ENCODE measurements at places on chromosomes 3 and 15.

- no peak for DNase-seq
Measured at GRCh38 chr3:31724651-31725050, 191.9 kb downstream of the STT3B start.

DNA sequence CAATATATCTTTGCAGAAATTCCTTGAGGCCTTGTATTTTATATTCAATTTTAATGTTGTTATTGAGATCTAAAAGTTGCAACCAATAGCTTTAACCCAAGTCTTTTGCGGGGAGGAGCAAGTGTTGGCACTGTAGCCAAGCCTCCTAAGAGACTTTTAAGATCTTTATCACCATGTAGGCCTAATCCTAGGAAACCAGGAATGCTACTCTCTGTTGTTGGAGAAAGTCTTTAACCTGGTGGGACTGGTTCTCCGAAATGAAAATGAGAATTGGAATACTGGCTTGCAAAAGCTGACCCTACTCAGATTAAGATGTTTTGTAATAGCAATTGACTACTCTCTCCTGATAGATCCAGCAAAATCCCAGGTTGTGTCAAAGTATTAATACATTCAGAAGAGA is 25.8 kb downstream of the SHC4 start:
- no peak for DNase-seq

DNA sequence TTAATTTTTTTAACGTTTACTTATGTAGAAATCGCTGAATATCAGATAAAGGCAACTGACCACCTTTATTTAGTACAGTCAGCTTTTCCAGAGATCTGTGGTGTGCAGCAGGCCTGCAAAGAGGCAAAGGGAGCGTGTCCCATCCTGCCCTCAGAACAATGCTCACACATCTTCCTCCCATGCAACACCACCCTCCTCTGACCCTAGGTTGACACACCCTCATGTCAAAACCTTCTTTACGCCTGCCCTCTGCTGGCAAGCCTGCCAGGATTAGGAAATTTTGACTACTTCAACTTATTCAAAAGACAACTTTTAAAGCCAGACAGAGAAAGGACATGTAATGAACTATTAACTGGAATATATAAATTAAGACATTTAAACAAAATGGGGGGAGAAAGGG is 513.7 kb downstream of the FOXP1 start:
- DNase-seq, result no peak

DNA sequence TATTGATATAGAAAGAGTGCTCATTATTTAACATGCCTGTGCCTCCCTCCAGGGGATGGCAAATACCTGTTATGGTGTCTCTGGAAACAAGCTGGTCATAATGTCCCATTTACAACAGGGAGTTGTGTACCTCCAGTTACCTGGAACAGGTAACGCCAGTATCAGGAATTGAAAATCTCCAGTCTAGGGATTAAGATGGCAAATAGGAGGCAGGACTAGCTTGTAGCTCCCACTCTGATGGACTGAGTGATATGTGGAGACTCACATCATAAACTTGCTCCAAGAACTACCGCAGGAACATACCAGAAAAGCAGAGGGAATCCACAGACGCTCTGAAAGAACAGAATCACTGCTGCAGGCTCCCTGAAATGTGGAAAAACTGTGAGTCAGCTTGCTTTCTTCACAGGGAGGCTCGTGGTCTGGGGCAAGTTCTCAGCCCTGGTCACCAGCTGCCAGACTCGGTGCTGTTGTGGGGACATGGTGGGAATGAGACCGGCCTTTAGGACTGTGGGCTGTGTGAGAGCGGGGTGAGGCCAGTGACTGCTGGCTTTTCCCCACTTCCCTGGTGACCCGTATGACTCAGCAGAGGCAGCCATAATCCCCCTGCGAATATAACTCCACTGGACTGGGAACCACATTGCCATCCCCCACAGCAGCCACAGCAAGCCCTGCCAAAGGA is 97.4 kb downstream of the KCNAB1 start:
- DNase-seq, result no peak

GRCh38 chr3:40924559-40925141 is 274.7 kb upstream of the CTNNB1 start:
- DNase-seq, result no peak

DNA sequence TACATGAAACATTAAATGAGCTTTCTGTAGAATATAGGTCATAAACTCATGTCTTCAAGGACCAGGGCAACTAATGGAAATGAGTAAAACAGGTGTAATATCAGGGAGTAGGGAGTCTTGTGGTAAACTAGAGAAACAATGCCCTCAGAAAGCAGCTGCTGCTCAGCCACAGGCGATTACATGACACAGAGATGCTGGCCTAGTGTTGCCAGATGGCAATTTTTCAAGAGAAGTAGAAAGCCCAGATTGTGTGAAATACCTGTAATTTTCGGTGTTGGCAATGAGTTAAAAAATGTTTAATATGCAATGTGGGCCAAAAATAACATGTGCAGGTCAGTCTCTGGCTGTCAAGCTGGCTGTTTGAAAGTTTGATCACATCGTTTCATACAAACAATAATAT is 23.4 kb downstream of the NCEH1 start:
- DNase-seq, result no peak

DNA sequence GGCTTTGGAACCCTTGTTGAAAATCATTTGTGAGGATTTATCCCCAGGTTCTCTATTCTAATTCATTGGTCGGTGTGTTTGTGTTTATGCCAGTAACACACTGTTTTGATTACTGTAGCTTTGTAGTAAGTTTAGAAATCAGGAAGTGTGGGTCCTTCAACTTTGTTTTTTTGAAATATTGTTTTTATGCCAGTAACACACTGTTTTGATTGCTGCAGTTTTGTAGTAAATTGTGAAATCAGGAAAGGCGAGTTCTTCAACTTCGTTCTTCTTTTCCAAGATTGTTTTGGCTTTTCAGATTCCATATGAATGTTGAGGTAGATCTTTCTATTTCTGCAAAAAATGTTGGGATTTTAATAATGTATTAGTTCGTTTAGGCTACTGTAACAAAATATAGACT is 314.6 kb downstream of the RPLP1 start:
- no peak for DNase-seq

DNA sequence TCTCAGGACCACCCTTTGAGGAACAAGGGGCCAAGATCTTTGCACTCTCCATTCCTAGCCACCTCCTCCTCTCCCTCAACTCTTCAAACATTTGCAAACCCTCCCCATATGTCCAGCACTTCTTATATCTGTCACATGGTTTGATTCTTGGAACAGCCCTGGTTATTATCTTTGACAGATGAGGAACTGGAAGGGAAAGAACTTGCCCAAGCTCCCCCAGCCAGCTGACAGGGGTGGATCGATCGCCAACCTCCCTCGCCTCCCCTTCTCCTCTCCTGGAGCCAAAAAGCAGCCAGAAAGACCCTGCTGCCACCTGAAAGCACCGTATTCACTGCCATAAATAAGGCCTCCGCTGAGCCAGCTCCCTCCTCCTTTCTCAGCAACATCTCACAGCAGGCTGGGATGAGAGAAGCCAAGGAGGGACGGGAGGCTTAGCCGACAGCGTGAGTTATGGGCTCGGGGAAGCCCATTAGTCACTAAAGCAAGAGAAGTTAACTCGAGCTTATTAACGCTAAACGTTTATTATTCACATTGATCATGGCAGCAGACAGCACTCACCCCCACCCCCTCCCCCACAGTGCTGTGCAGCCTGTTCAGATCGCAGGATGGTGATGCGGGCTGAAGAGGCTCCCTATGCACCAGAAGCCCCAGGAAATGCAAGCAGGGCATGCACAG is 22.2 kb upstream of the FGD5 start:
- no peak for DNase-seq

GRCh38 chr3:9080163-9080562 is 116.9 kb upstream of the RAD18 start:
- no peak for DNase-seq

DNA sequence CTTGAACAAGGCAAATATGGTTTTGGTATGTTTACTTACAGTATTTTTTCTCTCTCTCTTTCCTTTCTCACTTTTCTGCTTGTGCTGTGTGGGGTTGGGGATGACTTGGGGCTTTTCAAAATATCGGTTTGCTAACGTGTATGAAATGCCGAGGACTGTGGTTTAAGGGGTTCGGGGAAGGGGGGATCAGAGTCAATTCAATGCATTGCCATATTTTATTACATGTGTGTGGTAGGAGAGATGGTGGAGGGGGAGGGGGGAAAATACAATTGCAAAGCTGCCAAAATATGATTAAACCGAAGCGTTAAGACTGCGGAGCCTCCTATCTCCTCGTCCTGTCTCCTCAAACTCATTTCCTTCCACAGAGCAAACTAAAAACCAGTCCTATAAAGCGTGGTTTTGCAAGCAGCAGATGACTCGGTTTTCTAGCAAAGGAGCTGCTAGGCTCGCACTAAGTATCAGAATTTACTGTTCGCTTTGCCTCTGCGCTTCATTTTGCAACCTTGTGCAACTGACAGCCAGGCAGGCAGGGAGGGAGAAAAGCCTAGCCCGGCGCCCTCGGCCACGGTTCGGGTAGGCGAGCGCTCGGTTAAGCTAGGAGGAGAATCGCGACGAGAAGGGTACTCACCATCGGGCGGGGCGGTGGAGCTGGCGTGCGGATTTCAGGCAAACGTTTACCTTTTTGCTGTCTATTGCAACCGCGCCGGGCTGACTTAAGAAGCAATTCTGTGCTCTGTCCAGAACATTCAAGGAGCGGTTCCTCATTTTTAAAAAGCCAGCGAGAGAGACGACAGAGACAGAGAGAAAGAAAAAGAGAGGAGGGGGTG is 4.0 kb upstream of the NR2F2 start:
- DNase-seq, result no peak

DNA sequence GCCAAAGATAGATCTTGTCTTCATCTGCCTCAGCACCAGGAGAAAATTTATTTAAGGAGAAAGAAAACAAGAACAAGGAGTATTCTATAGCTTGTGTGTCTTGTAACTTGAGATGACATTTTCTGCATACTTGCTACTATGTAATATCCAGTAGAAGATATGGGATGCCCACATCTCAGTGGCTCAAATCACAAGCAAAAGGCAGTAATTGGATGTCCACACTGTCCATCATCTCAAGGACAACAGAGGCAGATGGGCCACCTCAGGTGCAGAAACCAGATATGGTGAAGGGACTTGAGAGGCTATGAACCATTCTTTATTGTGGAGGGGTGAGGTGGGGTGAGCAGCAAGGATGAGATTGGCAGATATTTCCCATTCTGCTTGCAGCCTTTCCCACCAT is 309.0 kb downstream of the GBE1 start:
- DNase-seq, result no peak

GRCh38 chr15:44775953-44776352 is 39.6 kb downstream of the TRIM69 start:
- DNase-seq, result no peak

DNA sequence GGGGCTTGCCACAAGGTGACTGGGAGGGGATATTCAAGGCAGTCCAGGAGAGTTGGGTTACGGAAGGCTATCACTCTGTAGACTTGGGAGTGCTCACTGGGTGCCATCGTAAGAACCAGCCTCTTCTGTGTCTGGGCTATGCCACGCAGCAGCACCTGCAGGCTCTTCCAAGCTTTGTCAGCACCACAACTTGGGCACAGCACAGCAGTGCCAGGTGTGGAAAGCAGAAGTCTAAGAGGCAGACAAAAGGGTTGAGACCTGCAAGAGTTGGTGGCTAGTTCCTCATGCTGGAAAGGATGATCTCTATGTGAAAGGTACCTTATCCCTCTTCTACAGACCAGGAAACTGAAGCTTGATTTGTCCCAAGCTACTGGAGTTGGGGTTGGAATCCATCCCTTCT is 15.8 kb downstream of the CX3CR1 start:
- no peak for DNase-seq

DNA sequence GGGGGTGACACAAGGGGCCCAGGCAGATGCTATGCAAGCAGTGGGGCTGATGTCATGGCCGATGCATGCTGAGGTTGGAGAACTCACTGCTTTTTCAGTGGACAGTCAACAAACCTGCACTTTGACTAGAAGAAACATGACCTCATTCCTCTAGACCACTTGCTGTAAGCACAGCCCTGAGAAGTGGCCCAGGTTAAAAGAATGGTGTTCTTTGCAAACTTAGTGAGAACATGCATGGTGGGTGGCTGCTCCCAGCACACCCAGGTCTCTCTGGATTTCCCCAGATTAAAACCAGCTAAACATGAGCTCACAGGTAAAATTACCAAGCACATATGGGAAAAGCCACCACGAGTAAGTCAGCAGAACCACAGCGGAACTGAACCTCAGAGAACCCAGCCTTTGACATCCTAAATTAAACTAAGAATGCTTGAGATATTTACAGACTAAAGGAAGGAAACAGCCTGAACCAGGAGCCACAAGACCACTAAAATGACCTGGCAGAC is 15.5 kb downstream of the DLEC1 start:
- no peak for DNase-seq

DNA sequence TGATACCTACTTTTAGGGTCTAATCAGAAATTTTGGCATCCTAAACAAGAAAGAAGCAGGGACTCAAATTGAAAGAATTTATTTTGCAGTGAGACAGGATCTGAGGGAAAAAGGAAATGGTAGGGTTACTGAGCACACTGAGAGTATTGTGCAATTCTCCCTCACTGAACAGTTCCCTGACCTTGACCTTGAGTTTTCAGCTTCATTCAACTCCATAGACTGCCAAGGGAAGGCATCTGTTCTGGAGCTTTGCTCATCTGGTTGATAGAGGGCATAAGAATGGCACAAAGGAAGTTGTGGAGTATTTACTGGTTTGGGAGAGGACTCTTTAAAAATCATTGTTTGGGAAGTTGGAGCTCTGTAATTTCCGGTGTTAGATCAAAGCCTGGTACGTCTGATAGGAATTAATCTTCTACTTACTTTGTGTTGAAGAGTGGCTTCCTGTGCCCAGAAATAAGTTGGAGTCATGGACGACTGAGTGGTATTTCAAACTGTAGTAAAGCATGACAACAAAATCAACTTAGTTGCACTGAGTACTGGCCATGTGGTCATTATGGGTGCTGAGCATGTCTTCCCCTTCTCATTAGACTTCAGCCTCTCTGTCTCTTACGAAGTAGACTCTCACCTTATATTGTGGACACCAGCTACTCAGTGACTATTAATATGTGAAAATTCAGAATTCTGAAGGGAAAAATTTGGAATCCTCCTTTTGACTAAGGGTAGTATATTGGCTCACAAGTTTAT is 40.8 kb downstream of the CLDN1 start:
- no peak for DNase-seq

GRCh38 chr3:5020242-5020722 is 41.0 kb downstream of the BHLHE40 start:
- no peak for DNase-seq
